ENCODE measurements at places on chromosomes 6 and 20.
A peak's percentile ranks its signal among the peaks of the same experiment; 100 is the strongest.

- DNase-seq = no peak
Measured at GRCh38 chr6:30800871-30801270, 56.5 kb upstream of the IER3 start.

GRCh38 chr20:50398821-50399554 is 111.2 kb upstream of the PTPN1 start:
- DNase-seq = peak; percentile 34

DNA sequence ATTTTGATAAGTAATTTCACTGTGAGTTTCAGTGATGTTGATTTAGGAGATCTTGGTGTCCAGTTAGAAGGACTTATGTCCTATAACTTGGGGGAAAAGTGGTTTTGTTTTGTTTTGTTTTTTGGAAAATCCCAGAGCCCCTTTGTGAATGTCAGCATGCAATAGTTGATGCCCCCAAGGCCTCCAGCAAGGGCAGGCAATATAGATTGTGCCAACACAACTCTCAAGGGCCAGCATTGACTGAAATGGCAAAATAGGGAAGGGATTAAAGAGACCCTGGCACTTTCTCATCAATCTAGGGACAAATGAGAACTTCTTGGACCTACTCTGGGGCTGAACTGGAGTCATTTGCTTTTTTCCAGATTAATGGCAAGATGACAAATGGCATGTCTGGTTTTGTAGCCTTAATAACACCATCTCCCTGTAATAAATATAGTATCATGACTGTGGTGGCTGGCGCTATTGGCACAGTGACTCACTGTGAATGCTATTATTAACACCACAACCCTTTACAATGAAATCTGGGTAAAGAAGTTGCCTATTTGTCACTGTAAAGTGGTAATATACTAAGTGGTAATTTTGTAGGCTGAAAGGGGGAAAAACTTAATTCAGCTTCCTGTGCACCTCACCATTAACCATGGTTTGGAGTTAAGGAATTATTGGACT is 51.8 kb downstream of the ABRACL start:
- no peak for DNase-seq

- peak; percentile 84 for DNase-seq
Measured at GRCh38 chr6:27866357-27867050, 45.7 kb downstream of the OR2B2 start.

DNA sequence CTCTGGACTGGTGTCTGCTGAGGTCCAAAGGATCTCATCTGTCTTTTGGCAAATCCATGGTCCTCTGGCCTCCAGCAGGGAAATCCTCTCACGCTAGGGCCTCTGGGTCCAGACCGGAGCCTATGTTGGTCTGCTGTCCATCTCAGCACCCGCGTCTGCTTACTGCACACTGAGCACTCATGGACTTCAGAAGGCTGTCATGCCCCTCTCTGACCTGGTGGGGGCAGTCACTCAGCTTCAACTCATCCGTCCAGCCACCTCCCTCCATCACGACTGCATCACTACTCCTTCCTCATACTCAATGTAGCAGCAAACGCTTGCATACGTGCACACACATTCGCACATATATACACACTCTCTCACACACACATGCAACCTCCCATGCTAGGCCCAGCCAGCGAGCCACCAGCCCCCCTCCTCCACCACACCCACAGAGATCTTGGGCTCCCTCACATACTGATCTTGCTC is 33.3 kb downstream of the GABRR2 start:
- DNase-seq = peak; percentile 50

DNA sequence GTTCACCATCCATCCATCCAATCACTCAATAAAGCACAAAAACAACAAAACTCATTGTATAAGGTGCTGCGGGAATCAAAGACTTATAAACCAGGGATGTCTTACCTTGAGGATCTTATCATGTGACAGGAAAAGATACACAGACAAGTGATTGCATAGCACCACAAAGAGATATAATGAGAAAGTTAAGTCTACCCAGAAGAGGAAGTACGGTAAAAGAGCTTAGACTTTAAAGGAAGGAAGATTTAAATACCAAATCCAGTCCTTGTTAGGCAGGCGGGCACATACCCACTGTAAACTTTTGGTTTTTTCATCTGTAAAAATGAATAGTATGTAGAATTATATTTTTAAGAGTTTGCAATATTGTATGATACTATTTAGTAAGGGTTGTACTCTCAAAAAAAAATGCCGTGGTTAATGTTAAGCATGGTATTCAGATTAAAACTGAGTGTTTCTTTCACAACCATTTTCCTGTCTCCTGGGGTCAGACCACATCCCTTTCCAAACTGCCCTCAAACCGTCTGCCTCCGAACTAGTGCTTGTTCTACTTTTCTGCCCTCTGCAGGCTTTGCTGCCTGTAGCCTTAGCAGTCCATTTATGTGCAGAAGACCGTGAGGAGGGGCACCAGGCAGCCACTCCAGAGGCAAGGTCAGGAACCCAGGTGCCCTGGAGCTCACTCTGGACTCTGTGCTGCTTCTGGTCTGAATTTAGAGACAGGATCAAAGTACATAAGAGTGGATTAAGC is 179.5 kb upstream of the SYNDIG1 start:
- DNase-seq = no peak

DNA sequence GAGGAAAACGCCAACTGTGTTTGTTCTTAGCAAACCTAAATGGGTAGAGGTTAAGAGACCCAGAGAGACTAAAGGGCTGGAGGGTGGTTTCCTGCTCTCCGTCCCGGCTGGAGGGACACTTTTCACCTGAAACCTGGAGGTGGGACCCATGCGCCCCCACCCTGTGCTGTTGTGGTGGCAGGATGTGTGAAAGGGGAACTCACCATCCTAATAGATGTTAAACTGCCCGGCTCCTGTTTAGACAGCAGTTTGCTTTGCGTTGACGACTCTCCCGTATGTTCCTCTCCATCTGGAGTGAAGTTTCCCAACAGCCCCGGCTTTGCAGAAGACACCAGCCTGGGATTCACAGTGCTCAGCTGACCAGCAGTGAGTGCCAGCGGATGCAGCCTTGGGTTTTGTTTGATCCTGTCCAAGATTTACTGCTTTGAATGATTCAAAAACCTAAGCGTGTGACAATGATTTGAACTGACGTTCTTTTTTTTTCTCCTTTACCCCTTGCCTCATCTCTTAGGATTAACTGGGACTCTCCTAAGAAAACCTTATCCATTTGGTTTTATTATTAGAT is 66.0 kb downstream of the CDH4 start:
- no peak for DNase-seq

GRCh38 chr20:25065625-25066338 is 7.8 kb upstream of the ACSS1 start:
- DNase-seq = peak; percentile 54

DNA sequence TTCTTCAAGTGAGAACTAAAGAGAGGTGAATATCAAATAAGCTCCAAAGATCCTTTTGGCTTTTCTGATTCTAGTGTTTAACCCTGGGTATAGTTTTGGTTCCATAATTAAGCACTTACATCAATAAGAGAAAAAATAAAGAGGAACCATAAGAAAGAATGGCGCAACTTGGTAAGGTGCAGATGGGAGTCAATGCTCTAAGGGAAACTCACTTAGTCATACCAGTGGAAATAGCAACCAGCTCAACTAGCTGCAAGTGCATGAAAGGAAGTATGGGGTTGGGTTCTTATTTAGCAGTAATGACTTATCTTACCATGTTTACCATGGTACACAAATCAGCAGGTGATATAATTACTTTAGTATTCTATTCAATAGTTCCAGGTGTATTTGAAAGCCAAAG is 296.5 kb upstream of the RUNX2 start:
- DNase-seq = no peak

DNA sequence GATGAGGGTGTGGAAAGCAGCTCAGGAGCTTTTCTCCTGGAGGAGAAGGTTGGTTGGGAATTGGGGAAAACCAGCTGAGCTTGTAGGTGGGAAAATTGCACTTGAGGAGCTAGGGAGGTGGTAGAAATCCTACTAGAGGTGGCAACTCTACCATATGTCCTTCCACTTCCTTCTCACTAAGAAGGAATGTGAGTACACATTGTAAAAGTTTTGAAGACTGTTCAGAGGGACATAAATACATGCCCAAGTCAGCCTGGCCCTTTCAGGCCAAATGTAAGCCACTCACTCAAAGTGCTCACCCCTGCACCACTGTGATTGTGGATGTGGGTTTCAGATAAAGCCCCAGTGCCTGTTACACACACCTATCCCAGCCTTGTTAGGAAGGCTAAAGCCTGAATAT is 290.5 kb upstream of the PLCB4 start:
- no peak for DNase-seq

DNA sequence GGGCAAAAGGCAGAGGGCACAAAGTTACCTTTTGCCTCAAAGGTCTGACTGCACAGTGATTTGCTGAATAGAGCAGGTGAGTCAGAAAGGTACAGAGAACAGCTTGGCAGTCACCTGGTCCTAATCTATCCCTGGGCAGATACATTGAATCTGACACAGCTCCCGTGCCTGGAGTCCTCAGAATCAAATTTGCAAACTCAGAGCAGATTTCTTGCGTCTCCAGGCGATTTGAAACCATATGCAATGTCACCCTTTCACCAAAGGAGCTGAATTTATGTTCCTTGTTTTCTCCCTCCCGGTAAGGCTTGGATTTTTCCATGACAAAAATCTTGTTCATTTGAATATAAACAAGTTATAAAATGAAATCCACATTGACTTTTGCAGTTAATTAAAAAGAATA is 81.6 kb upstream of the SNAP25 start:
- DNase-seq = no peak

- DNase-seq = no peak
Measured at GRCh38 chr6:109229536-109229935, 134.2 kb downstream of the CEP57L1 start.

GRCh38 chr20:36228770-36229169 is 7.5 kb upstream of the AAR2 start:
- no peak for DNase-seq

DNA sequence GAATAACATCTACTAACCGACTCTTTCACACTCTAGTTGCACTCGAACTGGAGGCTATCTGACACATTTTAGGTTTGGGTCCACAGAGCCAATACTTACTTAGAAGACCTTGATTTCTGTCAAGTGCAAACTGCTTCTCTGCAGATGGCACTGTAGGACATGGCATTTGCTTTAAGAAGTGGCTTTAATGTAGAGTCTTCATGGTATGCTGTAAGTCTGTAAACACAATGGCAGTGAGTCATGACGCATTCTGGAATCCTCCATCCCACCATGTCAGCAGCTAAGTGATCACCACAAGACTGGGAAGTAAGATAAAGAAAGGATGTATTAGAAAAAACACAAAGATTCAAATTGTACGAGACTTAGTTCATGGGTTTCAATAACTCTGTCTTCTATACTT is 377.0 kb upstream of the NOX3 start:
- DNase-seq = peak; percentile 43

DNA sequence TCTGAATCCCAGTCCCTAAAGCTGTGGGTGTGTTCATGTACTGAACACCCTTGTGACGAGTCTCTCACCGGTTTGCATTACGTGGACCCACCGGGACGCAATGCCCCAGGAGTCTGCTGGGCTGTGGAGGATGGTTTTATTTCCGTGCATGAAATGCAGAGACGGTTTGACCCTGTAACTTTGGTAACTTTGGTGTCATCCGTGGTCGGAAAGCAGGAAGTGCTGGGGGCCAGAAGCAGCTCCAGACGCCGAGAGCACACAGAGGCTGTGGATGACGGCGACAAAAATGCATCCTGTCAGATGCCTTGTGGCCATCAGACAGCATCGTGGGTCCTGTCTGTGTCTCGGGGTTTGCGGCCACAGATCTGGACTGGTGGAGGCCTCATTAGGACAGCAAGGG is 7.2 kb downstream of the BHLHE23 start:
- DNase-seq = no peak

DNA sequence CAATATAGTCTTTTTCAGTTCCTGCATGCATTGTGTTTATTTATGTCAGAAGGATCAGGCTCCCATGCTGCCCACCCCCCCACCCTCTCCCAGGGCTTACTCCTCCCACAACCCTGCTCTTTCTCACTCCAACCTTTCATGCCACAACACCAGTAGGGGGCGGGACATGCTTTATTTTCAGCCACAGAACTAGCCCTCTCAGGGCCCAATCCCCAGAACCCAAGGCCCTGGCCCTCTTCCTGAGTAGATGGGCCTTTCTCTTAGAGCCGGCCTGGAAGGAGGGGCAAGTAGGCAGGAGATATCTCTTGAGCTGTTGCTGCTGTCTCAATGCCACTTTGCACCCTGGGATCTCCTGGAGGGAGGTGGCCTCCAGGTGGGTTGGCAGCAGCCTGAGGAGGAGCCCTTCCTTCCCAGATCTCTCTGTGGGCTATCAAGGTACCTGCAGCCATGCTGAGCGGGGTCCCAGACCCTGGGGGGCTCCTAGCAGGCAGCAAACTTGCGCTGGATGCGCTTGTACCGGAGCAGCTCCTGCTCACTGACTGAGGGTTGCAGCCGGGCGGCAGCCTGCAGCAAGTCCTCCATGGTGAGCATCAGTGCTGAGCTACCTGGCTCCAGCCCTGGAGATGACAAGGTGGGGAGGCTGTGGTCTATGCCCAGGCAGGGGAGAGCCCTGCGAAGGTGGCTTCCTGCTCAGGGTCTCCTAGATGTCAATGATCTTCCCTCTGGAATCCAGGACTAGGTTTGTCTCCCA is 3.5 kb downstream of the GNMT start:
- DNase-seq = peak; percentile 58

- no peak for DNase-seq
Measured at GRCh38 chr6:4225161-4225872, 89.9 kb upstream of the ECI2 start.
